ENCODE measurements at places on chromosomes 3 and 15.

DNA sequence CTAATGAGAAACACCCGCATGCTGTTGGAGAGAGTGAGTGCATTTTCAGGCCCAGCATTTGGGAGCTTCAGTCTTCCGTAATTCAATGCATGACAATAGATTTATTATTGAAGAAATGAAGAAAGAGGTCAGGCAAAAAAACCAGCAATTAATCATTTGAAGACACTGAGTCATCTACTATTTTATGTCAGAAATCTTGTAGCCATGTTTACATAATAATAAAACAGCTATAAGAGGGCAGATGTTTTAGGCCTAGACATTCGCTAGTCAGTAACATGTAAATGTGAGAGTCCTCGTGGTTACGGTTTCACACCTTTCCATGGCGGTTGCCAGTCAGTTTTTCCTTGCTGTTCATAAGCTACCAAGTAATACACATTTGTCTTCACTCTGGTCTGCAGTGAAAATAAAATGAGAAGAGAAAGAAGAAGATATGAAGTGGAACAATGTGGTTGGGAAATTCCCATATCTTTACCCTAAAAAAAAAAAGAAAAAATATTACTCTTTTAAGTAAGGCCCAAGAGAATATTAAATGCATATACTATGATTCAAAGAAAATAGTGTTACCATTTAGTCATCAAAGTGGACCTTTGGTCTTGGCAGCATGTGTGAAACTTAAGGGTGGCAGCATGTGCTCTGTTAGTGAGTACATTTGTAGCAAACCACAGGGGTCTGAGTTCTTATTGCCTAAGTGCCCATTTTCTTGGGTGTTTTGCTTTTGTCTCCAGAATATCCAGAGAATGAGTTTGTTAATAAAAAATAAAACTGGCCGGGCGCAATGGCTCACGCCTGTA lies 140.5 kb upstream of the TBL1XR1 start:
- DNase-seq: no peak

GRCh38 chr3:160746976-160747375 lies 9.1 kb upstream of the PPM1L start:
- no peak for DNase-seq

DNA sequence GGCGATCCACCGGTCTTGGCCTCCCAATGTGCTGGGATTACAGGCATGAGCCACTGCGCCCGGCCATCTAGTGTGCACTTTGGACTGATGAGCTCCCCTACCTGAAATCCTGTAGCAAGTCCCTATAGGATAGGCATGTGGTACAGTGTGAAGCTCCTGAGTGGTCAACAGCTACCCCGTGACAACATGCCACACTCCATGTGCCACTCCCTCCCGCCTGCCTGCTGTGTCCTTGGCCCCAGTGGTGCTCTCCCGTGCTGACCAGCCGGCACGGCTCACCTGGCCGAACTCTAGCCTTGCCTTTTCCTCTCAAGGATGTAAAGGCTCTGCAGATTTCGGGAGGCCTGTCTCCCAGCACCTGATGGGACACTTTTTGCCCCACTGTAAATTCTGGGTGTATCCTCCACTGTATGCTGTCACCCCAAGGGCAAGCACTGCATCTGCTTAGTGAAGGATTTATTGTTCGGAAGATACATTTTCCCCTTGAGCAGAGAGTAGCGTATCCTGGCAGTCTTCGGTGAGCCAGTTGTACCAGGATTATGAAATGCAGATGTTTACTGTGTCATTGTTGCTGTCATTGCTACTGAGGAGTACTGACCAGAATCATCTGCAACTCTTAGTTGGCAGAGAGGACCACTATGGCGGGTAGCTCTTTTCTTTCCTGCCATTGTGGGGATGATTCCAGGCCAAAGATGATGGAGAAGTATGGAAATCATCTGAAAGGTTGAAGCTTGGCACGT lies 64.7 kb downstream of the IGF1R start:
- no peak for DNase-seq

GRCh38 chr15:93719921-93720351 lies 511.4 kb upstream of the MCTP2 start:
- DNase-seq: no peak

DNA sequence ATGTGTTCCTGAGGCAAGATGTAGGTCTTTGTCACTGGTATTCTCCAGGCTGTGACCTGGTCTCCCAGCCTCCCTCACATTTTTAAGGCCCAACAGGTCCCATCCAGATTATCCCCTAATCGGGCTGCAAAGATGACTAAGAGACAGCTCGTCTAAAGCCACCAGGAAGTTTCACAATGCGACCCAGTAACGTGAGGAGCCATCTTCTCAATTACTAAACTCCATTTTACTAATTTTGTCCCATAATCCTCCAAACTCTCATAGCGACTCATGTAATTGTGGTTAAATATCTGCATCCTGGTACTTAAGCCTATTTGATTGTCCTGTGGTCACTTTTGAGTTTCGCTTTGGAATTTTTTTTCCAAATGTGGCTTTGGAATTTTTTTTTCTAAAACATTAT lies 8.7 kb upstream of the PLA2G4F start:
- no peak for DNase-seq

GRCh38 chr3:189349772-189350171 lies 178.0 kb downstream of the TPRG1 start:
- DNase-seq: no peak

DNA sequence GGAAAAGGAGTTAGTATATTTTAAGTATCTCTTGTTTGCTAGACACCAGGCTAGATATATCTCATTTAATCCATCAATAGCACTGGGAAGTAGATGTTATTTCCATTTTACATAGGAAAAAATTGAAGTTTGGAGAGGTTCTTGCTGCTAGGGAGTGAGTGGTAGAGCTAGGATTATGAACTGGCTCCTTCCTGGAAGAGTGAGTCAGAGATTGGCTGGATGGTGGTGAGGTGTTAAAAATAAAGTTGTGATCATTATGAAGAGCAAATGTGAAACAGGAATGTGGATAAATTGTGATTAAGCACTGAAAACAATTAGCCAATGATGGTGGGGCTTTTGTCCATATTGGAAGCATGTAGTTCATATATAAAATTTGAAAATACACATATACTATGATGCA lies 234.2 kb downstream of the WNT5A start:
- no peak for DNase-seq

DNA sequence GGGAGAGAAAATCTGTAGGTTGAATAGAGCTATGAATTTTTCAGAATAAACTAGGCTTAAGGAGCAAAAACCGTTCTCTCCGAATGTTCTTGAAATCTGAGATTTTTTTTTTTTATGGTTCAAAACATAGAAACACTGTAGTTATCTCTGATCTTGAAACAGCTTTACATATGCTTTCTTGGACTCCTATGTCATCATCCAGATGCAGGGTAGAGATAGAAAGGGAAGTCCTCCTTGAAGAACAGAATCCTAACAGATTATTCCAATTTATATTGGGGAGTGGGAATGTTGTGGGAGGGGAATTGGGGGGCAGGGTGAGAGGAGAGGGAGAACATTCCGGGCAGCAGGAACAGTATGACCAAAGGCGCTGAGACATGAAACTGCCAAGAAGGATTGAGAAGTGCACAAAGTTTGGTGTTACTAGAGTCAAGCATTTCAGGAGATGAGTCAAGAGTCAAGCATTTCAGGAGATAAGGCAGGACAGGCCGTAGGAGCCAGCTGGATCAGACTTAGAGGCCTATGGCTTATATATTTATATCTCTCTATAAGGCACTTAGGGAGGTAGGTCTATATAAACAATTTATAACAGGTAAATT lies 21.9 kb upstream of the ST3GAL6 start:
- DNase-seq: no peak

- DNase-seq: no peak
Observed at GRCh38 chr3:1594940-1595339, 502.1 kb downstream of the CNTN6 start.

All from Jurkat, Clone E6-1 (cell line).